Cerebellar cortex (tissue), 1 donor: ENCODE measurements at places on chromosomes 7 and 10.

- DNase-seq: no peak
These were observed 92.8 kb upstream of the CAPZA2 start for GRCh38 chr7:116769546-116769945.

- DNase-seq: peak; percentile 56
These were observed 328.2 kb downstream of the TNS3 start for GRCh38 chr7:47253650-47254080.

GRCh38 chr7:138142583-138143201 lies 66.4 kb downstream of the AKR1D1 start:
- no peak for DNase-seq

DNA sequence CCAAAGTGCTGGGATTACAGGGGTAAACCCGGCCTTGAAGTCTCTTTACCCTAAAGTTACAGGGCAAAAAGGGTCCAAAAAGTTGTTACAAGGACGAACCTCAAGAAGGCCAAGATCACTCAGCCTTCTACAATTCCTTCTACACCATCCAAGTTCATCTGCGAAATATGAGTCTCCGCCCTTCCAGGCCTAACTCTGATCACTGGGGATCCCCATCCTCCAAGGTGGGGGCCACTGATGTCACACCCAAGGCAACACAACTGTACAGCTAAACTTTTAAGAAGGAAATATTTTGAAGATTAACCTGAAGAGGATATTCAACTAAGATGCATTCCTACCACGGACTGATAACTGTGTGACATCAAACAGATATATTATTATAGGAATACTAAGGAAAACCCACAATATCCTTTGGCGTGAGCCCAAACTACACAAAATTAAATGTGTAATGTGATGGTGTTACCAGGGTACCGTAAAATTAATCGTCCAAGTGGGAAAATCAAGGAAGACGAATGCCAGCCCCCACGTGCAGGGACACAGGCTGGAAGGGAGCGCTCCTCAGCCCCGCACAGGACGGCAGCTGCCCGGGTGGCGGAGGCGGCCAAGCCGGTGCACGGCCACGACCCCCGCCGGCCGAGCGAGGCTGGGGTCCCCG lies 1.0 kb downstream of the PAXIP1 start:
- DNase-seq: no peak

GRCh38 chr10:11144626-11145494 lies 127.2 kb downstream of the CELF2 start:
- DNase-seq: peak; percentile 48

DNA sequence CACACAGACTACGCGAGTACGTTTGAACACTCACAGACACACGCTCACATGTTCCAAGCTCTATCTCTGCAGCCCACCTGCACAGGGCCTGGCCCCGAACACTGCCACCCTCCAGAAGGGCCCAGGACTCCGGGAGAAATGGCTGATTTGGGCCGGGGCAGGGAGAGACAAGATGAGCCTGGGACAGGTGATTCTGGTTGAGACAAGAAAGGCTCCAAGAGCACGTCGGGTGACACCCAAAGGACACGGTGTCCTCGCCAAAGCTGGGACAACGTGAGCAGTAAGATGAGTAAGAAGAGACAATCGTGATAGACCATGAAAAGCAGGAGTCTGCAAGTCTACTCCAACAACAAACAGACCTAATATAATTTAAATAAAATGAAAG lies 9.2 kb downstream of the GPER1 start:
- no peak for DNase-seq

DNA sequence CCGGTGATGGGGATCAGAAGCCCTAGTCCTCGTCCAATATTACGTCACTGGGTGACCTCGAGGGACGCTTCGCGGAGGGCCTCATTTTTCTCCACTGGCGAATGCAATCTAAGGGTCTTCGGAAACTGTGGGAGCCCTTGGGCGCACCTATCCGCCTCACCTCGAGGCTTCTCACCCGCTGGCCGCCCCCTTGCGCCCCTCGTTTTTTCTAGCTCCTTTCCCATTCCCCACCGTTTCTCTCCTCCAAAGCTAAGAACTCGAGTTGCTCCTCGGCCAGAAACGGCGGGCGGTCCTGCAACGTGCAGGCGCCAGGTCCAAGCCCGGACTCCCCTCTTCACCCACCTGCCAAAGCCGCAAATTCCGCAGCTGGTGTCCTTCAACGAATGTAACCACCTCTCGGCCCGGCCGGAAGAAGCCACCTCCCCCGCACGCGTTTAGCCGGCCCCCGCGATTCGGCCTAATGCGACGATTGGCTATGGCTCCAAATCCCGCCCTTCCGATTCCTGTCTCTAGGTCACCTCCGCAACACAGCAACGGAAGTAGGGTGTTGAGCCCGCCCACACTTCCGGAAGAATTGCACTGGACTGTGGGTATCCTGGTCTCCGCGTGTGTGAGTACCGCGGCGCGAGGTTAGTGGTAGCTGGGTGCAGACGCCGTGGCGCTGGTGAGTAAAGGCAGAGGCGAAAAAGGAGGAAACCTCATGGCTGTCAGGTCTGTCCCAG lies at the start of the genes ATP5MK and PDCD11:
TSS of gene ATP5MK (minus strand) at position 409 of the 722 bp plus-strand sequence. CDS start 4,018 bp downstream, outside the sequence.
TSS of gene PDCD11 (plus strand) at position 560 of the 722 bp plus-strand sequence. CDS start 1,801 bp downstream, outside the sequence.
- peak; percentile 99 for DNase-seq

GRCh38 chr10:17841050-17841449 lies 31.9 kb downstream of the MRC1 start:
- no peak for DNase-seq

DNA sequence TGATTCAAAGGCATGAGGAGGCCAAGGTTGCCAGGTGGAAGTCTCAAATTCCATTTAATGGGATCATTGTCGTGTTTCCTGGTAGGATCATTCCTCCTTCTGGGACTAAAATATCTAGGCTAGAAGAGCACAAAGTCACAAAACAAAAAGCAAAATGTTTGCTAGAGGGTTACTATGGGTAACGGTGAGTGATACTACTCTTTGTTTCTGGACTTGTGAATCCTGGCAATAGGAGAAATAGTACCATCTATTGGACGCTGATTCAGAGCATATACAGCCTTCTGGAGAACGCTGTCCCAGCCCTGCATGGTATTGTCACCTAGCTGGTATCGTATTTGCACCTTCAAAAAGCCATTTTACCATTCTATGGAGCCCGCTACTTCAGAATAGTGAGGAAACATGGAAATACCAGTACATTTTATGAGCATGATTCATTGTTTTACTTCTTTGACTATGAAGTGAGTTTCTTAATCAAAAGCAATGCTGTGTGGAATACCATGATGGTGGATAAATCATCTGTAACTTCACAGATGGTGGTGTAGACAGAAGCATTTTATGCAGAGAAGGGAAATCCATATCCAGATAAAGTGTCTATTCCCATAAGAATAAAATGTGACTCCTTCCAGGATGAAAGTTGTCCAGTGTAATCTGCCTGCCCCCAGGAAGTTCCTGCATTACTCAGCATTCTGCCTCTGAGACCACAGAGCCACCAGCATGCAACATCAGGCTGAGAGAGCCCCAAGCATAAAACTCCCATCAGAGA lies 361.0 kb downstream of the ETV1 start:
- DNase-seq: no peak

- DNase-seq: no peak
These were observed 895 bp upstream of the NAPEPLD start for GRCh38 chr7:103149808-103150180.

- no peak for DNase-seq
These were observed 59.6 kb downstream of the FRMPD2 start for GRCh38 chr10:48214716-48215485.

DNA sequence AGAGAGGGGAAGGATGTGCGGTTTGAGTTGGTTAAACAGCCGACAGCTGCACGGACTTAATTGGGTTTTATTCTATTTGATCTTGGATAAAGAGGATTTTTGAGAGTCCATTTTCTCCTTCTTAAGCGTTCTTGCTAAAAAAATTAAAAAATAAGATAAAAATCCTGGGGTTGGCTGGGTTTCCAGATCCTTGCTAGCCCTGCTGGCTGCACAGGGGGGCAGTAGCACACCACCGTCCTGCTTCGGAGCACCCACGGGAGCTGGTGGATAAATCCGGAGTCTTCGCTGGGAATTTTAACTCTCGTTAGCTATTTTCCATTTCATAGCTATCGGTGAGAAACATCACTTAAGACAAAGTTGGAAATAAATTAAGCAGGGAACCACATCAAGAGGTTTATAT lies 792.0 kb downstream of the TYW1 start:
- DNase-seq: no peak

- DNase-seq: no peak
These were observed 14.9 kb downstream of the TMEM72 start for GRCh38 chr10:44925811-44926750.

GRCh38 chr7:120442838-120443237 lies 169.9 kb downstream of the KCND2 start:
- no peak for DNase-seq

GRCh38 chr7:75616421-75617167 lies 122.1 kb downstream of the HIP1 start:
- DNase-seq: no peak

GRCh38 chr10:128908099-128908498 lies 558.9 kb upstream of the MGMT start:
- DNase-seq: no peak

- DNase-seq: no peak
These were observed 36.0 kb downstream of the DNAJB9 start for GRCh38 chr7:108605559-108606201.

- no peak for DNase-seq
These were observed 123.3 kb upstream of the LAMB4 start for GRCh38 chr7:108253275-108254044.

- no peak for DNase-seq
These were observed 53.6 kb downstream of the ENTPD1 start for GRCh38 chr10:95809370-95810197.
